ENCODE measurements at places on chromosomes 16 and 17. TPM values are rescaled to one million over a fixed set of nuclear protein-coding genes. Genes with fewer than 3 reads are reported as not detected.

The DLX4 gene
- total RNA-seq: not detected

The ORC6 gene
- 6.3 TPM for total RNA-seq

The ARHGDIG gene
- total RNA-seq: 3.7 TPM

The NPIPA3 gene
- total RNA-seq: not detected

The SLC38A7 gene
- total RNA-seq: 37.6 TPM

DNA sequence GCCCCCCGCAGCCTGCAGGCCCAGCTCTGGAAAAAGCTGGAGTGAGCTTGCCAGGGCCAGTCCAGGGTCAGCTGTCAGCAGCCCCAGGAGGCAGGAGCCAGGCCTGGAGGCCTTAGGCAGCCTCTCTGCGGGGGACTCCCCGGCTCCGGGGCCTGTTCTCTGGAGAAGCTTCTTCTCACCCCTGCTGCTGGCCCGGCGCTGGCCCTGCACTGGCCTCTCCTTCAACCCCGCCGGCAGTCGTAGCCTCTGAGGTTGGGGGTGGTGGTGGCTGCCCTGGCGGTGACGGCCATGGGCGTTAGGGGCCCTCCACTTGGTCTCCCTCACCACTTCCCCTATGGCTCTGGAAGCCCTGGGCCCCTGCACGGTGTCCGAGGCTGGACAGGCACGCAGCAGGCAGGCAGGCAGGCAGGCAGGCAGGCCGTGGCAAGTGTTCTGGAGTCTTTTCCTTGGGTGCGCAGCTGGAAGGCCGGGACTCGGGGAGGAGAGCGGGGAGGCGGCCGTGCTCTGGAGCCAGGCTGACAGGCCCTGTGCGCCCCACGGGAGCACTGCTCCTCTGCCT is 2.1 kb downstream of the FOXF1 start:
- DNase-seq: no peak

- no peak for DNase-seq
Observed at GRCh38 chr17:81534157-81535006, 6.2 kb downstream of the FSCN2 start.

- no peak for DNase-seq
Observed at GRCh38 chr17:47760409-47761140, 27.5 kb downstream of the TBX21 start.

Data from chondrocyte (in vitro differentiated cells).